Activated T-cell treated with anti-CD3 and anti-CD28 coated beads for 24 hours (primary cell): ENCODE measurements at places on chromosomes 12 and 14.

DNA sequence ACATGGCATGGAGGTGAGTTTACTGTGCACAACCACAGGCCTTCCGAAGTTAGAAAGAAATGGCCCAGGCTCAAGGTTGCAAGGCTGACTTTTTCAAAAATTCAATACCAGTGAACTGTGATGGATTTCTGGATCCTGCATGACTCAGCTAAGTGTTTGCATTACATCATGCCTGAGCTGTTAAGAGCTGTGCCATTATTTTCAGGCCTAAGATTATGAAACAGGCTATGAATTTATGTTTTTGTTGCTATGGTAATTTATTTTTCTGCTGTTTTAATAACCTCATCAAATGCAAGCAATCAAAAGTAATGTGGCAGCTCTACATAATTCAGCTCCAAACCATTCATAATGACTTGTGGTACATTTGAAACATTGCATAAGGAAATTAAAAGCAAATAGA is 457.7 kb upstream of the TMEM132C start:
- no peak for DNase-seq

DNA sequence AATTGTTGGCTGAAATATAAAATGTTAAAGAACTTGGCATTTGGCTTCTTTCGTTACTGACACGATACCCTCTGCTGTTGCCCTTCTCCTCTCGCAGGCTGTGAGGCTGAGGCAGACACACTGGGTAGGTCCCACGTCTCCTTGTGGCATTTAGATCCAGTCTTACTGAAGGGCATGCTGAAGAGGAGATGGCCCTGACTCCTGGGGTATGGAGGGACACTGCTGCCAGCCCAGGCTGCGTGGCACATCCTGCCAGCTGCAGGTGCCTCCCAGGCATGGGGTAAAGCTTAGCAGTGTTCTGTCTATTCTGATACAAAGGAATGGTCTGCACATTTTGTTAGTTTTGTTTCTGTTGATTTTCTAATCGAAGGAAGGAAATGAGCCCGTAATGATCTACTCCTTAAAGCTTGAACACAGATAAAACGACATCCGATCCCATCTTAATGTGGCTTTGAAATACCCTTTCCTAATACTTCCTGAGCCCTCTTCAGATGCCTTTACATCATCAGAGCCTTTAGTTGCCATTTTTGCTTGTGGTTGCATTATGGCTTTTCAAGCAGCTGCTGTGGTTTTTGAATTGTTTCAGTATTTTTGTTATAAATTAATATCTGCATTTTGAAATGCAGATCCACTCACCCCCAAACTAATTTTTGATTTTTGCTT is 61.1 kb downstream of the WDR20 start:
- no peak for DNase-seq

GRCh38 chr12:64268409-64268808 is 46.3 kb upstream of the KICS2 start:
- no peak for DNase-seq

DNA sequence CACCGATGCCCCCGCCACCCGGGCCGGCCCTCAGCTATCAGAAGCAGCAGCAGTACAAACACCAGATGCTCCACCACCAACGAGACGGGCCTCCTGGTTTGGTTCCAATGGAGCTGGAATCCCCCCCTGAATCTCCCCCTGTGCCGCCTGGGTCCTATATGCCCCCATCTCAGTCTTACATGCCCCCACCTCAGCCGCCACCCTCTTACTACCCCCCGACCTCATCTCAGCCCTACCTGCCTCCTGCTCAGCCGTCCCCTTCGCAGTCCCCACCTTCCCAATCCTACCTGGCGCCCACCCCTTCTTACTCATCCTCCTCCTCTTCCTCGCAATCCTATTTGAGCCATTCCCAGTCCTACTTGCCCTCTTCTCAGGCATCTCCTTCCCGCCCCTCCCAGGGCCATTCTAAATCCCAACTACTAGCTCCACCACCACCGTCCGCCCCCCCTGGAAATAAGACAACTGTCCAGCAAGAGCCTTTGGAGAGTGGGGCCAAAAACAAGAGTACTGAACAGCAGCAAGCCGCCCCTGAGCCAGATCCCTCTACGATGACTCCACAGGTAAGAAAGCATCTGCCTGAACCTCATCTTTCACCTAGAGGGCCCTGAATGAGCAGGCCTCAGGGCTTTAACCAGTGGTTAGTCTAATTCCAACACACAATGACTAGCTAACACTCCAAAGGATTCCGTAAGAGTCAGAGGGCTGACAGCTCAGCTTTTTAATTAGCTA is 851 bp downstream of the YLPM1 start:
- DNase-seq = no peak

DNA sequence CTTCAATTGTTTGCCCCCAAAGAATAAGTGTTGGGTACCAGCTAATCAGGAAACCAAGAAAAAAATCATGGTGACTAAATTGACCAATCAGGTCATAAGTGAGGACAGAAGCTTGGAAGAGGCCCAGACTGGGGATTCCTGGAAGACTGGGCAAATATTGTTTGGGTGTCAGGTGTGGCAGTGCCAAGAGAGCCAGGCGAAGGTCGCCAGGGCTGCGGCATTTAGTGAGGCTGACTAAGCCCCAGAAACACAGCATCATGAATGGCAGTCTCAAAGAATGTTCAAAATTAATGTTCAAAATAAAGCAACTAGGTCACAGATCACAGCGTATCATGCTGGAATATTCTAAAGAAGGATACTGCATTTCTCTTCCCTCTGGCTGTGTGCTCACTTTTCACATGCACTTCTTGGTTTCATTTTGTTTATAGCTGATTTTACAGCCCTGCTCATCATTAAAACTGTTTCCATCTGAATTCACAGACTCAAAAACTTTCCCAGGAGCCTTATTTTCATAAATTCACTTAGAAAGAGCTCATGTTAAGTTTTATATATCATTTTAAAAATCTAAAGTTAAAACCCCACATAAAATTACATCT is 85.3 kb upstream of the OVCH1 start:
- no peak for DNase-seq

- no peak for DNase-seq
Observed at GRCh38 chr12:58254463-58255100, 313.2 kb downstream of the ATP23 start.

GRCh38 chr14:29446971-29447370 is 480.7 kb downstream of the PRKD1 start:
- DNase-seq = no peak

DNA sequence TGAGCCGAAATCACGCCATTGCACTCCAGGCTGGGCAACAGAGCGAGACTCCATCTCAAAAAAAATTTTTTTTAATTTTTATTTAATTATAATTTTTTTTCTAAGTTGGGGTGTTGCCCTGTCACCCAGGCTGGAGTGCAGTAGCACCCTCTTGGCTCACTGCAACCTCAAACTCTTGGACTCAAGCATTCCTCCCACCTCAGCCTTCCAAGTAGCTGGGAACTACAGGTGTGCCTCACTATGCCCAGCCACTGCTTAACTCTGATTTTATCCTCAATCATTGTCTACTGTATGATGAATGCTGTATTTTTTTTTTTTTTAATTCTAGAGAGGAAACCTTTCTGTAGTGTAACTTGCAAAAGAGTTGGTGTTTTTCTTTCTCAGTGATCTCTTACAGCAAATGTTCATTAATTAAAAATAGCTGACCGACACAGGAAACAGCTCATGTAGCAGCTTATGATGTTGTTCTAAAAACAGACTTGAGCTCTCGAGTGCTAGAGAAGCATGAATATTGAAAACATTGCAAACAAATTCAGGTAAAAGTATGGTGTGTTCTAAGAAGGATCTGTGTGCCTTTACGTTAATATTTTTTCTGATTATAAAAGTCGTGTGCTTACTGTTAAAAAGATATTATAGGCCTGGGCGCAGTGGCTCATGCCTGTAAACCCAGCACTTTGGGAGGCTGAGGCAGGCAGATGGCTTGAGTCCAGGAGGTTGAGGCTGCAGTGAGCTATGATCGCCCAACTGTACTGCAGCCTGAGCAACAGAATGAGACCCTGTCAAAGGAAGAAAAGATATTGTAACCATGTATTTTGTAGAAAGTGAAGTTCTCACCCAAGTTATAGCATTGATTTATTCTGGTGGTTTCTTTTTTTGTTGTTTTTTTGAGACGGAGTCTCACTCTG is 68.9 kb downstream of the FGD4 start:
- DNase-seq = no peak

DNA sequence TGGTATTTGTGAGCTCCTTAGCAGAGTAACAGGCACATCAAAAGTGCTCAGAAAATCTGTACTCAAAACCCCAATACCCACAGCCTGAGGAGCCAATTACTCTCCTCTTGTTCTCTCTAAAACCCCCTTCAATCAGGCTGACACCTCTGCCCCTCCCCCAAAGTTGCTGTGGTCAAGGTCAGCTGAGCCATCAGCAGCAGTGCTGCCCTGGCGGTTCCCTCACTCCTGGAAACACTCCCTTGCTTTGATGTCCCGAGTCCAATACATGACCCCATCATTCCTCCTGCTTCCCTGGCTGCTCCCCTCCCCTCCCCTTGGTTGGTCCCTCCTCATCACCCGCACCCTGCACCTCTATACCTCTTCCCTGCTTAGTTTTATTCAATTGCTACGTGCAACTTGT is 57.2 kb upstream of the C14orf132 start:
- no peak for DNase-seq

DNA sequence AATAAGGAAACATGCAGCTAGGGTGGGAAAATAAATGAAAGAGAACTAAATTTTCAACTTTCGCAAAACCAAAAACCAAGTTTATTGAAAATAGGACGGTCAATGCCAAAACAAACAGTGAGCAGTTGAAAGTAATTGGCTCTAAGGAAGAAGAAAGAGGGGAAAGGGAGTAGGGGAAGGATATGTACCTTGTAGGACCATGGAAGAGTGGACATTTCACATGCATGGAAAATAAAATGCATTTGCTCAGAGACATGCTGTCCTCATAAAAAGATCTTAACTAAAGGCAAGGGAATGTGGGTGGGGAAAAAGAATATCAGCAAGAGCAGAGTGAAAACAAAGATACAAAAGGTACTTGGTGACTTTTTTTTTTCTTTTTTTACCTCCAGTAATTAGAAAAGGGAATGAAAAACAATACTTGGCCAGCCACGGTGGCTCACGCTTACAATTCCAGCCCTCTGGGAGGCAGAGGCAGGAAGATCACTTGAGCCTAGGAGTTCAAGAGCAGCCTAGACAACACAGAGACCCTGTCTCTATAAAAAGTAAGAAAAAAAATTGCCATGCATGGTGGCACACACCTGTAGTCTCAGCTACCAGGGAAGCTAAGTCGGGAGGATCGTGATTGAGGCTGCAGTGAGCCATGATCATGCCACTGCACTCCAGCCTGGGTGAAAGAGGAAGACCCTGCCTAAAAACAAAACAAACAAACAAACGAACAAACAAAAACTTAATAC is 6.6 kb downstream of the TXNDC16 start:
- DNase-seq = no peak

GRCh38 chr14:86770186-86770585 is 1222.8 kb downstream of the GALC start:
- DNase-seq = no peak

DNA sequence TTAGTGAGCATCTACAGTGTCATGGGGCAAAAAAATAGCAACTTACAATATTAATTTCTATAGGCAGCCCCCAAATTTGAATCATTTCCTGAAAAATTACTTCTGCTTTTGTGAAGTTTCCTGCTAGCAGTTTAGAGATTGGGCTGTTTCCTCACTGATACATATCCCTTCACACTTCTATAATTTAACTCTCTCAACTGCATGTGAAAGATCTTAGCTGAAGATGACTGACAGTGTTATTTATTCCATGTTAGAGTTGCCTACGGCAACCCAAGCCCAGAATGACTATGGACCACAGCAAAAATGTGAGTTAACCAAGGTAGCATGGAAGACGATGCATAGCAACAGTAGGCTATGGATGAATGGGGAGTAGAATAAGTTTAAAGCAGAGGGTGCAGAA is at the start of gene KLRG1:
KLRG1 (plus strand) TSS at position 134 of the 400 bp plus-strand sequence; CDS start at position 224, 90 bp downstream.
- DNase-seq = no peak

- no peak for DNase-seq
Observed at GRCh38 chr12:108729612-108730364, 1.5 kb downstream of the CORO1C start.

DNA sequence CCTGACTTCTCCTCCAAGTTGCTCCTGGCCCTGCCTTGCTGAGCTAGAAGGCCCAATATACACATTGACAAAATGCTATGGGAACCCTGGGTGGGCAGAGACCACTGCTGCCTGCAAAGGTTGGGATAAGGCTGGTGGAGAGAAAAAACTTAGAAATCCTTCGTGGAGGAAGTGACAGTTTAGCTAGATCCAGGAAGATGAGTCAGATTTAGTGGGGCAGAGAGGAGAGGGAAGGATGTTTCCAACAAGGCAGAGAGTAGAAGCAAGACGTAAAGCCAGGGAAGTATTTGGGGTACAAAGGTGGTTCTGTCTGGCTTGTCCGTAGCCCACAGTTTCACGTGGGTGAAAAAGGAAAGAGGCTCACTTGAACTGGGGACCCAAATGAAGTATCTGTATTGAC is 69.0 kb upstream of the CLMN start:
- DNase-seq = no peak

DNA sequence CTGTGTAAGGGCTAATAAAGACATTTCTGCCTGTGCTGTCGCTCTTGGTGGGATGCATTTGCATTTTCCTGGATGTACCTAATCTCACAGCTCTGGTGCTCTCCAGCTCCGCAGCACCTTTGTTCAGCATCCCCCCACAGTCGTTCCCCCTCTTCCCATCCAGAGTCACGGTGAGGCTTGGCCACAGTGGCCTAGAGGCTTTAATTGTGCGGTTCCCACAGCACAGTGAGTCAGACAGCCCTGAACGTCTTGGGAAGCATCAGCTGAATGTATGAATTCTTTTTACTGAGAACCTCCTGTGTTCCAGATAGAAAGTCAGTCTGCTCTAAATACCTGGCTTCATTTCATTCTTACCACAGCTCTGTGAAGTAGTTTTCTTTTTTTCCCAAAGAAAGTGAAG is 28.7 kb downstream of the MLXIP start:
- DNase-seq = no peak

- DNase-seq = no peak
Observed at GRCh38 chr12:67958187-67958586, 31.1 kb upstream of the IFNG-AS1 start.

DNA sequence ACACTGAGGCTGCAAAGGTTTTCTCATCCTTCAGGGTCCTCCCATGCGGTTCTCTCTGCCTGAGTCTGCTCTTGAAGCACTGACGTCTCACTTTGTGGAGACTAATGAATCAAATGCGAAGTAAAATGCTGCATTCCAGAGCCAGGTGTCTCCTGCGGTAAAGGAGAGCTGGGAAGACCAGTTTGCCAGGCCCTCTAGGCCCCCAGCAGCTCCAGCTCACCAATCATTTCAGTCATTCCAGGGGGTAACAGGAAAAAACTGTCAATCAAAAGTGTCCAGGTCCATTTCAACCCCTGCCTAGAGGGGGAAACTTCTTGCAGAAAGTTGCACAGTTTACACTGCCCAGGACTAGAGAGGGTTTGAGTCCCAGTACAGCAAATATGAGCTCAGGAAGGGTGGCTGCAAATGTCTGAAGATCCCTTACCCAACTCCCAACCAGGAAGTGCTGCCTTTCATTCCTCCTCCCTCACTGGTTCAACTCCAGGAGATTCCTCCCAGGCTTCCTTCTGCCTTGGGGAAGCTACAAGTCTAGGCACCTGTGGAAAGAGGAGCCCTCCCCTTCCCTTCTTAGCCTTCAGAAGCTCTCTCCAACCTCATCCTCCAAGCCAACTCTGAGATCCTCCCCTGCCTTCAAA is 2.7 kb upstream of the NXPH4 start:
- DNase-seq = no peak

- DNase-seq = no peak
Observed at GRCh38 chr12:83183132-83183531, 496.4 kb downstream of the TMTC2 start.
